ENCODE measurements at places on chromosomes 7 and 10.
A peak's percentile ranks its signal among the peaks of the same experiment; 100 is the strongest.

GRCh38 chr7:24968165-24968564, 11.8 kb downstream of the OSBPL3 start:
- peak; percentile 42 for DNase-seq

GRCh38 chr7:121304102-121304658, 24.6 kb upstream of the WNT16 start:
- no peak for DNase-seq

DNA sequence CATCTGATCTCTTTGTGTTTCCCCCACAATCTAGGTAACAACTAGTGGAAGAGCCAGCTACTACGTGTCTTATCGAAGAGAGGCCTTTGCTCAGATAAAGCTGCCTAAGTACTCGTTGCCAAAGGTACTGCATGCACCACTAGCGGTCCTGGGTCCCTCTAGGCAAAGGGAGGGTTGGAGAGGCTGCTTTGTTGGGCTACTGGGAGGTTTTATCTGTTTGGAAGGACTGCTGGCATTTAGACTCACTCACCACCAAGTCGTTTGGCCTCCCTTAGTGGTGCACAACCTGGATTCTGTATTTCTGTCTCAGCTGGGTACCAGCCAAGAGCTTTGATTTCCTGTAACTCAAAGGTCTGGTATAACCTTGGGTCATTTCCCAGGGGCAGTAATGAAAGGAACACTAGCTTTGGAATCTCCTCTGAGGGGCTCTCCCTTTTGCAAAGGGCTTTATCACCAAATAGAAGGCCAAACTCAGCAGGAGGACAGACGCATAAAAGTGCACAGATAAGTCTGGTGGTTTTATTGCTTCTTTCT, 498.3 kb downstream of the SORCS3 start:
- no peak for DNase-seq

GRCh38 chr7:30478349-30479201, at the start of gene NOD1:
Gene NOD1 (minus strand): TSS chr7:30478784. CDS start chr7:30456921, 21,863 bp downstream.
- DNase-seq, result peak; percentile 36

- DNase-seq, result no peak
Observed at GRCh38 chr10:52514481-52514880, 200.4 kb downstream of the DKK1 start.

DNA sequence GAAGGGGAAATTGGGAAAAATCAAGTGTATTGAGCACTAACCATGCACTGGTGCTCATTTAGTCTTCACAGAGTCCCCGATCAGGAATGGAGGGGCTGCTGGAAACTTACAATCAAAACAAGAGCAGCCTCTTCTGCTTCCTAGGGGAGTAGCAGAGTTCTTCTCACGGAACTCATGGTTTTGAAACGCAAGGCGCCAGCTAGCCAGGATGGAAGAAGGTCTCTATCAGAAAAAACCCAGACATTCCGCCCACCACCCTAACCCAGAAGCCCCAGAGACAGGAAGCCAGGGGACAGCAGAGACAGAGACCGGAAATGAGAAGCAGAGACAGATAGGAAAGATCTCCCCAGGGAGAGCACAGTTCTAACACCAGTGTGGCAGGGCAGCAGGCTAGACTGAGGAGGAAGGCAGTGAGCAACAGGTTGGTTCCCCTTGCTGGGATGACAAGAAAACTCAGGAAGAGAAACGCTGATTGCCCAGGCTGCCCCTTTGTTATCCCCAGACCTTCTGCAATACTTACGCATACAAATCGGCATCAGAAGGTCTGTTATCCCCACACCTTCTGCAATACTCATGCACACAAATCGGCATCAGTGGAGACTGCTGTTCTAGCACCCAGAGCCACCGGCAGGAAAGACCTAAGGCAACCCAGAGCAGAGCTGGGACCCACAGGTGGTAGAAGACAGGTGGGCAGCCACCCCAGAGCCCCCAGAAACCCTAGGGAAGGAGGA, 99.2 kb downstream of the CPXM2 start:
- DNase-seq, result no peak
